ENCODE measurements at places on chromosomes 4 and X.

GRCh38 chr4:573122-573892 is 2.8 kb downstream of the TMEM271 start:
- no peak for DNase-seq

DNA sequence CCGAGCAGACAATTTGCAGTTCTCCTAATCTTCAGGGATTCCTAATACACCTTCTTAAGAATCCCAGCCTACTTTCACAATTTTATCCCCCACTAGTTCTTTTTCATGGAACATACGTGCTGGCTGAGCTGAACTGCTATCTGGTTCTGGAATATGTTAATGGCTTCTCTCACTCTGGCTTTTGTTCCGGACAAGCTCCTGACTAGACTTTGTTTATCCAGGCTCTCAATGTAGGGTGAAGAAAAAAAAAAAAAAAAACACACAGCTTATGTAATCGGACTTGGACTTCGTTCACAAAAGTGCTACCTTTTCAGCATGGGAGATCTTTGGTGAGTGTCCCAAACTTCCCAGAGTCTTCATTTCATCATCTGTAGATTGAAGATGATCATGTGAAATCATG is 555.4 kb upstream of the CPEB2 start:
- DNase-seq, result no peak

- peak; percentile 27 for DNase-seq
Observed at GRCh38 chr4:1771555-1772305, 21.4 kb upstream of the FGFR3 start.

DNA sequence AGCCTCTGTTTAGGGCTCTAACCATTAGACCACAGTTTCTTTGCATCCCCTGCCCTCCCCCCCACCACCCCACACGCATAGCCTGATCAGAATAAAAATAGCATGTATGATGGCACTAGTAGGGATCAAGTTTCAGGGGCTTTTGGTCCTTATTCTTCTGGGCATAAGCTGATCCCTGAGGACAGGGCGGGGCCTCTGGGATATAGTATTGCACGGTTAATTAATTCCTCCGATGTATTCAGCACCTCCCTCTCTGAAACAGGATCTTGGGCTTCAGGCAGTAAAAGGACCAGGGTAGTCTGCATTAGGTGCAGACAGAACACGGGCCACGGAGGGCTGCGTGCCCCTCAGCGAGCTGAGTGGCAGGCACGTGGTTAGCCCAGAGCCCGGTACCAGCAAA is 57.1 kb downstream of the ELF4 start:
- no peak for DNase-seq

DNA sequence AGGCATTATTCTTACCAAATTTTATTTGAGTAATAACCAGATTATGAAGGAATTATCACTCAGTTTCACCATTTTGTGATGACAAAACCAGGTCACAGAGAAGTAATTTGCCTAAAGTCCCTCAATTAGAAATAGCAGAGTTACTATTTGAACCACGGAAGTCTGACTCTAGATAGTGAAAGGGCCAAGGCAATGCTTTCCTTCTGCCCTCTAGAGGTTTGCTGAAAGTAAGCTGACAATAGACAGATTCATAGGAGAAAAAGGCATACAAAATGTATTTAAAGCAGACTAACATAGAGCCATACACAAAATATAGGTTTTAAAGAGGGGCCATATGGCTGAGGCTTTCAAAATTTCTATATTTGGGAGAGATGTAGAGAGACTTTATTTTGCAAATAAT is 43.1 kb downstream of the CXXC4 start:
- DNase-seq, result no peak

GRCh38 chr4:83112231-83112630 is 2.3 kb downstream of the PLAC8 start:
- no peak for DNase-seq

DNA sequence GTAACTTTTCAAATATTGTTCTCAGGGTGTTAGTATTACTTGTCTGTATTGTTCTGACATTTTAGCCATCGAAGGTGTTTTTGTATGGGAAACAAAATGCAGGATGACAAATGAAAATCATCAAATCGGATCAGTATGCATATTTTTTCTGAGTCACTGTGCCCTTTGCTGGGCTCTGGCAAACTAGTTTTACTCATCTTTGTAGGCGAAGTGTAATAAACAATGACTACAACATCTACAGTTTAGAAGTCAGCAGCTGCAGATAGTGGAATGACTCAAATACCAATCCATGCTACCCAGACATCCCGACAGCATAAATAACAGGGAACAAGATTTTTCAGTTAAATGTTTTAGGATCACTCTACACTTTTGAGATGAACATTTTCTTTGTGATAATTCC is 557.3 kb upstream of the TENM3 start:
- DNase-seq, result no peak

DNA sequence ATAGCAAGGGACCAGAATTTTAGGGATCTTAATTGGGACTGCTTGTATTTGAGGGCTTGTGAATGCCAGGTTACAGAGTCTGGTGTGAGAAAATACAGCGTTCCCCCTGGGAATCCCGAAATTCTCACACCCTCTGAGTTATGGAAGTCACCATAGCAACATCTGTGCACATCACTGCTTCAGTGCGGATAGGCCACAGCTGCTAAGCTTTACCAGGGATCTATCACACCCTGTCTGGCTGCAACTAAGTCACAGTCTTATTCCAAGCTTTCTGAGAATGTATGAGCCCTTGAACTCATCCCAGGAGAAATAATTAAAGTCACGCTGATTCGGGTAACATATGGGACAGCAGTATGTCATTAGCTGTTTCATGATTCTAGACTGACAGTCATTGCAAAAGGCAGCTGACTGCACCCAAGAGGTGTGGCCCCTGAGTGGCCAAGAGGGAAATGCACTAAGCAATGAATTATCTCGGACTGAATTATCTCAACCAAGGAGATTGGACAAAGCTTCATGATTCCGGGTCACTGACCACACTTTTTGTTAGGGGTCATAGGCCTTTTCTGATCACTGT is 46.7 kb upstream of the BTC start:
- DNase-seq, result no peak

DNA sequence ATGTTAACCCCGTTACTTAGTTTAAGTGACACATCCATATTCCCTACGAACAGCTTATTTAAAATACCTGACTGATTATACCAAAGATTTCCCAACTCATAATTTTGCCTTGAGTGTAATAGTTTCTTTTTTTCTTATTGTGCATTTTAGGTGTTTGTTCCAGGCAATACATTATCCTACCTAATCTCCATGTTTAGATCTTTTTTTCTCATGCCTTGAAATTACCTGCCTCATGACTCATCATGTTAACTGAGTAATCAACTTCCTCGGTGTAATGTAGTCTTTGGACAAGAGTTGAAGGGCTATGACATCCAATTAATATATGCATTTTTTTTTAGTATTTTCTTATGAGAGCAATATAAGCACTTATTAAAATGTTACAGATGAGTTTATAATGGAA is 228.7 kb upstream of the ANKRD50 start:
- no peak for DNase-seq

- DNase-seq, result no peak
Observed at GRCh38 chr4:101322743-101323142, 24.6 kb downstream of the PPP3CA start.

GRCh38 chr4:158588777-158589176 is 67.1 kb downstream of the RXFP1 start:
- no peak for DNase-seq

DNA sequence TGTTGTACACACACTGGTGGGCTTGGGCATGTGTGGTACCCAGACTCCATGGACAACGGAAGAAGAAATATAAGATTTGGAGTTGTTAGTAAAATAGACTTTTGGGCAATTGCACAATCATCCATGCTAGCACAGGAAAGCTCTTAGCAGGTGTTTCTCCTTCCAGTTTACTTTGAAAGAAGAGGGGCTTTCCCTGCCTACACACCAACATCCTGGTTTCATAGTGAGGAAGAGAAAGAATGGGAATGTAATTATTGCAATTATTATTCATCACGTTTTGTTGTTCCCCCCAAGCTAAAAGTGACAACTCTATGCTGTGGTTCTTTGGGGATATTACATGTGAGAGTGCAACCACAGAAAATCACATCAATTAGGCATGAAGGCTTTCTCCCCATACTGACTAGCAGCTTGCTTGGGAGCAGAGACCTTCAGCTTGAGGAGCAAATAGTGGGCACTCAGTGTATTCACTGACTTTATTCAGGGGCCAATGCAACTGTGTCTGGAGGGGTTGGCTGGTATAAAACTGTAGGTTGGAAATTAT is 57.2 kb upstream of the PUDP start:
- no peak for DNase-seq

DNA sequence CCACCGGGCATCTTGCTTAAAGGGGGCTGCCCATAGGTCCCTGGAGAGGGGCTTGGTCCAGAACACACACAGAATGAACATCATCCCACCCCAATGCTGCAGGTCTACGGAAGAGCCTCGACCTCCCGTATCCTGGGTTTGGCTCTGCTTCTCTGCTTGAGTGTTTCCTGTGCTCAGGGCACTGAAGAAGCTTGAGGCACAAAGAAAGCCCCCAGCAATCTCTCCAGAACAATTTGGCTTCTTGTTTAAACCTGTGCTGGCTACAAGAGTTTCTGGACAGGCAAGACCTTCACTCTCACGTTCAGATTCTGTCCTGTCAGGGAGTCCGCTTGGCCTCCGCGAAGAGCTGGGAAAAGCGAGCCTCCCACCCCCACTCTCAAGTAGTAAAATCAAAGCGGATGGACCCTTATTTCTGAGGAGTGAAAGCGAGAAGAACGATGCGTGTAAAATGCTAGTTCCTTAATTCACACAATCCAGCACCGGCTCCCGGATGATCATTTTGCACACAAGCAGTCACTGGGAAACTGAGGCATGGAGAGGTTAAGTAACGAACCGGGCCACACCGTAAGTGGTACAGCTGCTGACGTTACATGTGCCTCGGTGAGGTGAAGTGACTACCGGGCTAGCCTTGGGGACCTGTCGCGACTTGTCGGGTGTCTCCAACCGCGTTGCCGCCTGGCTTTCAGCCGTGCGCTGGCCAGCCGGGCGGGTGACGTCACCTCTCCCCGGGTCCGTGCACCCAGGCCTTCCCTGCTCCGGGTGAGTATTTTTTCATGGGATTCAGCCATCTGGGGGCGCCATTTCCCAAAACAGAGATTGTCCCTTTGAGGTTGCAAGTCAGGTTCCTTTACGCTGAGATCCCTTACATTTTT is 3.1 kb upstream of the SFRP2 start:
- peak; percentile 71 for DNase-seq

GRCh38 chr4:187069398-187069797 is 345.7 kb upstream of the FAT1 start:
- DNase-seq, result no peak

DNA sequence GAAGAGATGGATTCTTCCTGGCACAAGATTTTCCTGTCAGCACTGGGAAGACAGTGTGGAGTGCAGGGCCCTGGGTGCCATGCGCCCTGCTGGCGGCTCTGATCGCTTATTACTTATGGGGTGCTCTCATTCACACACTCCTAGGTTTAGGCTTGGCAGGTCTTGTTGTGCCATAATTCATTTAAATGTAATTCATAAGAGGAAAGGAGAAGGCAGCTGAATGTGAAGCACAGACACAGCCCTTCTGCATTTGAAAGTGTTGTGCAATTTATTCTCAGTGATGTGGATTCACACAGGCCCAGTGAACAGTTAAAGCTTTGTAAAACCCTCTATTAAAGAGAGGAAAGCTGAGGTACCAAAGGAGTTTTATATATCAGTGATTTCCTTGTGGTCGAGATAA is 249.7 kb downstream of the C4orf33 start:
- no peak for DNase-seq

DNA sequence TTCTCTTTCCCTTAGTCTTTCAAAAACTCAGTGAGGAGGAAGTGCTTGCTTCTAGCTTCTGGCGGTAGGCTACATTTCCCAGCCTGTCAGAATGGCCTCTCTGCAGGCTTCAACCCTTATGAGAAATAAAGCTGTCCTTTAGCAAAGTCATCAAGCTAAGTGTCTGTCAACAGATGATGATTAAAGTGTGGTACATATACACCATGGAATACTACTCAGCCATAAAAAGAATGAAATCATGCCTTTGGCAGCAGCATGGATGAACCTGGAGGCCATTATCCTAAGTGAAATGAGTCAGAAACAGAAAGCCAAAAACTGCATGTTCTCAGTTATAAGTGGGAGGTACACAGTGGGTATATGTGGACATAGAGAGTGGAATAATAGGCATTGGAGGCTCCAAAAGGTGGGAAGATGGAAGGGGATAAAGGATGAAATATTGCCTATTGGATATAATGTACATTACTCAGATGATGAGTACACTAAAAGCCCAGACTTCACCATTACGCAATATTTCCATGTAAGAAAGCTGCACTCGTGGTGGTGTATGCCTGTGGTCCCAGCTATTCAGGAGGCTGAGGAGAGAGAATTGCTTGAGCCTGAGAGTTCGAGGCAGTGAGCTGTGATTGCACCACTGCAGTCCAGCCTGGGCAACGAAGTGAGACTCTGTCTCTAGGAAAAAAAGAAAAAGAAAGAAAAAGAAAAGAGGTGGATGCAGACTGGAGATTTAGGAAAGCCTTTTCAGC is 7.9 kb downstream of the TRIM2 start:
- no peak for DNase-seq

DNA sequence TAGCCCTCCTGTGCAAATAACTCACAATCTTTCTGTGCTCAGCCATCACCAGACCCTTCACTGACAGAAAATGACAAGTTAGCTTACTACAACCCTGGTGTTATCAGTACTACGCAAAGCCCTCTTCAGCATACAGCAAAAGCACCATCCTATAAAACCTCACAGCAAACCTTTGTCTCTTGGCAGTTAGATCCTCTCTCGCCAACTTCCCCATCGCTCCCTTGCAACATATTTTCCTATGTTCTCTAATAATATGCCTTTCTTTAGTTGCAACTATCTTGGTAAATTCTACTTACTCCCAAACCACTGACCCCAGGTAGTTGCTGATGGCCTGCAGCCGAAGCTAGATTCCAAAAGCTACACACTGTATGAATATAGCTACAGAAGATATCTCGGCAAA is 856.9 kb upstream of the FRG1 start:
- DNase-seq, result no peak

- DNase-seq, result peak; percentile 16
Observed at GRCh38 chrX:11765449-11765848, 7.4 kb downstream of the MSL3 start.

GRCh38 chr4:45349859-45350258 is 623.5 kb upstream of the GNPDA2 start:
- DNase-seq, result no peak

GRCh38 chr4:117986321-117986720 is 48.0 kb upstream of the NDST3 start:
- no peak for DNase-seq

- no peak for DNase-seq
Observed at GRCh38 chr4:105227054-105227453, 80.4 kb downstream of the TET2 start.

- no peak for DNase-seq
Observed at GRCh38 chr4:77593101-77593500, 12.5 kb upstream of the CXCL13 start.

- no peak for DNase-seq
Observed at GRCh38 chr4:54843946-54844345, 186.2 kb downstream of the KIT start.

DNA sequence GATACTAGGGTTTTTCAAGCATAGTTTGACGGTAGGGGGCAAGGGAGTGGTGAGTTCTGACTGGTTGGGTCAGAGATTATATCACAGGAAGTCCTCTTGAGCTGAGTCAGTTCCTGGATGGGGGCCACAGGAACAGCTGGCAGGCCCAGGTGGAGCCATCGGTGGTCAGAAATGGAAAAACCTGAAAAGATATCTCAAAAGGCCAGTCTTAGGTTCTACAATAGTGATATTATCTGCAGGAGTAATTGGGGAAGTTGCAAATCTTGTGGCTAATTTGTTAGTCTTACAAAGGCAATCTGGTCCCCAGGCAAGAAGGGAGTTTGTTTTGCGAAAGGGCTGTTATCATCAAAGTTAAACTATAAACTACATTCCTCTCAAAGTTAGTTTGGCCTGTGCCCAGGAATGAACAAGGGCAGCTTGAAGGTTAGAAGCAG is 159.3 kb downstream of the PTCHD1 start:
- peak; percentile 8 for DNase-seq
